ENCODE measurements at places on chromosomes 2 and 18. TPM values are rescaled to one million over a fixed set of nuclear protein-coding genes. Genes with fewer than 3 reads are reported as not detected.

Gene OSGEPL1
- 11.3 TPM for total RNA-seq

Gene RBKS
- 1.5 TPM for total RNA-seq

Gene LYPD1
- total RNA-seq, result 29.3 TPM

Gene C18orf63
- total RNA-seq, result under 0.01 TPM

Gene GPR39
- total RNA-seq, result 7.4 TPM

Gene KHK
- total RNA-seq, result 0.59 TPM

Gene LOXL3
- 87.4 TPM for total RNA-seq

Gene REG3A
- total RNA-seq, result not detected

Gene UGT1A3
- not detected for total RNA-seq

Gene PLCD4
- 0.59 TPM for total RNA-seq

Gene TMEM182
- total RNA-seq, result 4.5 TPM

Gene GBX2
- not detected for total RNA-seq

Gene COL3A1
- total RNA-seq, result 14,422 TPM

Gene RNF125
- total RNA-seq, result not detected
